Activated T-helper 1 cell treated with anti-CD3 and anti-CD28 coated beads, Interleukin-2, amount 50 U/mL, for 16 hours (primary cell): ENCODE measurements at places on chromosomes 2 and 18.
A peak's percentile ranks its signal among the peaks of the same experiment; 100 is the strongest.

GRCh38 chr2:22934747-22935146 lies 450.2 kb upstream of the KLHL29 start:
- no peak for DNase-seq

- no peak for DNase-seq
Observed at GRCh38 chr2:67585400-67585799, 188.3 kb downstream of the ETAA1 start.

DNA sequence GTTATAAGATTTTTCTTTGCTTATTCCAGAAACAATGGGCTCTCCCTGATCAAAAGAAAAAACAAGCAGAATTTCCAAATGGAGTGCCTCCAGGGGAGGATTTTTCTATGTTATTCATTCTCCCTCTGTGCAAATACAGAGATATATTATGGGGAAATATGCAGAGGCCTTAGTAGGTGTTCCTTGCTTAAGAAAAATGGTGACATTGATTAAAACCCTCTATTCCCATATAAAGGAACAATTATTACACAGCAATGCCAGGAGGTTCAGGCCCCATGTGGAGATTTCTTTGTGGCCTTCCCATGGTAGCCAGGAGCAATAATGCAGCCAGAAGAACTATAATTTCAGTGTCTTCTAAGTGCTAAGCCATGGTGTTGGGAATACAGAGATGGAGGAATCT lies 255.9 kb upstream of the CXCR4 start:
- DNase-seq, result no peak

GRCh38 chr2:186544255-186544675 lies 45.6 kb upstream of the ITGAV start:
- no peak for DNase-seq

DNA sequence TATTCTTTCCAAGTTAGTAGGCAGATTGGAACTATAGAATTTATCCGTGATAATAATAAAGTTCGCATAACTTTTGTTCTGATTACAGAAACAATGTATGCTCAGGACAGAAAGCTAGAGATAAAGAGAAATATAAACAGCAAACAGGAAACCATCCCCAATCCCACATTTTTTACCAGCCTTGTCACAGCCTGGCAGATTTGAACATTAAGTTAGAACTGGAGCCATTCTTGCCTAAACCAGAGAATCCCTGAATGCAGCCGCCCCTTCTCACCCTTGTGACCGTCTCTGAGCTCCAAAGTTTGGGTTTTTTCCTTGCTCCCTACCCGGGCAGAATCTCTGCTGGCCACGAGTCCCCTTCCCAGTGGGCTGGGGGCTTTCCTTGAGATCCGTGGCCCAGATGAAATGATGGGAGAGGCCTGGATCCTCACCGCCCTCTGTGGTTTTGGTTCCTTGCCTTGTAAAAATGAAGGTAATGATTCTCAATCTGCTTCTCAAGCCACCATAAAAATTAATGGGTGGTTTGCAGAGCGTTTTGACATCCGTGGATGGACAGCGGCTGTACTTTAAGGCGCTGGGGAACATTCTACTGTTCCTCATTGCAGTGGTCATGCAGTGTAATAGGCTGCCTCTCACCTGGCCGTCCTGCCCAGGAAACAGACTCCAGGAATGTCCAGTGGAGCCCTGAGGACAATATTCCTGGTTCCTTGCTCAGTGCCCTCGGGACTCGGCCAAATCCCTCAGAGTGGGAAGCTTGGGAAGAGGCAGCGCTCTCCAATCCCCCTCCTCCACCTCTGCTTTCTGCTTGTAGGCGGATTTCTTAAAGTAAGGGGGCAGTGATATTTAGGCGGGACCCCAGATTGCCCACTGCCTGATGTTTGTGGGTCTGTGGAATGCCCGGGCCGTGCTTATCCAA lies 1.6 kb downstream of the SH3BP4 start:
- DNase-seq, result no peak

- DNase-seq, result no peak
Observed at GRCh38 chr2:10234409-10235094, 68.2 kb upstream of the HPCAL1 start.

GRCh38 chr18:13051159-13051558 lies 60.0 kb downstream of the CEP192 start:
- no peak for DNase-seq

DNA sequence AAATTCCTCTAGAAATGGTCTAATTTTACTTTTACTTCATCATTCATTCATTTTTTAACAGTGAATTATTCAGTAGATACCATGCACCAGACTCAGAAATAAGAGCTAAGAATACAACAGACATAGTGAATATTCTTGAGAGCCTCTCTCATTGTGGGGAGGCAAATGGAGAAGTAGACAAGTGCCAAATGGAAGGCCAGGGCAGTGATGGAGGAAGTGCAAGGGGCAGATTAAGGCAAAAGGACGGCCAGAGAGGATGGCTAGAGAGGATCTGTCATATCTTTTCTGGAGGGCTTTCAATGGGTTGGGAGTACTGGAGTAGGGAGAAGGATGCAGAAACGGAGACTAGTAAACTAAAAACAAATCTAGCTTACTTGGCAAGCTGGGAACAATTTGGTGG lies 19.0 kb upstream of the RMDN2 start:
- DNase-seq, result no peak

DNA sequence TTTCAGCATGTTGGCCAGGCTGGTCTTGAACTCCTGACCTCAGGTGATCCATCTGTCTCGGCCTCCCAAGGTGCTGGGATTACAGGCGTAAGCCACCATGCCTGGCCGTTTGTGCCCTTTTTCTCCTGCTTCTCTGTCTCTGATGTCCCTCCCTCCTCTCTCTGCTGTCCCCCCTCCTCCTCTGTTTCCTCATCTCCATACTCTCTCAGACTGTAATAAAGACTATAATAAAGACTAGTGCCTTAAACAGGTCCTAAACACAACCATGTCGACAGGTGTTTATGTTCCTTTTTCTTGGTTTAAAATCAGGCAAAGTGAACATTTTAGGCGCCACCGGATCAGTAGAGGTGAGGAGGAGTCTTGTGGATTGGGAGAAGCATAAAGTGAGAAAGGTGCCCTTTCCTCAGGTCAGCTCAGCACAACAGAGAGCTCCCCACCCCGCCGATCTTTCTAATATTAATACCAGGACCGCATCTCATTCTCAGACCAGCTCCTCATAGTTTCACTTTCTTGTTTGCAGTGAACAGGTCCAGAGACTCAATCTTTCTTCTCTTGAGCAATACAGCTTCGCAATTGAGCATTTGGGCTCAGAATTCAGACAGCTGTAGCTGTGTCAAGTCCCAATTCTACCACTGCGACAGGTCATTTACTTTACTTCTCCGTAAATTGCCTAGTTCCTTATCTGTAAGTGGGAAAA lies 23.7 kb downstream of the TIMM21 start:
- DNase-seq, result no peak

DNA sequence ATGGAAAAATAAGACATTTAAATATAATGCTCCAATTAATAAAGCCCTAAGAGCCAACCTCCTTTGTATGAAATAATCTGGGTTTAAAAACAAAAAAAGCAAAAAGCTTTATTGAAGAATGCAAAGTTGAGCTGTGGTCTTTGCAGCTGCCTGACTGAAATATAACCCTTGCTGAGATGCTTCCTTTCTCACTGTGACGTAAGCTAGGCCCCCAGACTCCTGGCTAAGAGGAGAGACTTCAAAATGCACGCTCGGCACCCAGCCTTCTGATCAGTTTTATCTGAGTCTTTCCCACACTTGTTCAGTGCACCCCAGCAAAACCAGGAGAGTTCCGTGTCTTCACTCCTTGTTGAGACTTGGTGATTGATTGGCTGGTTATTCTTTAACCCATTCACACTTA lies 115.3 kb downstream of the BCL11A start:
- DNase-seq, result no peak

DNA sequence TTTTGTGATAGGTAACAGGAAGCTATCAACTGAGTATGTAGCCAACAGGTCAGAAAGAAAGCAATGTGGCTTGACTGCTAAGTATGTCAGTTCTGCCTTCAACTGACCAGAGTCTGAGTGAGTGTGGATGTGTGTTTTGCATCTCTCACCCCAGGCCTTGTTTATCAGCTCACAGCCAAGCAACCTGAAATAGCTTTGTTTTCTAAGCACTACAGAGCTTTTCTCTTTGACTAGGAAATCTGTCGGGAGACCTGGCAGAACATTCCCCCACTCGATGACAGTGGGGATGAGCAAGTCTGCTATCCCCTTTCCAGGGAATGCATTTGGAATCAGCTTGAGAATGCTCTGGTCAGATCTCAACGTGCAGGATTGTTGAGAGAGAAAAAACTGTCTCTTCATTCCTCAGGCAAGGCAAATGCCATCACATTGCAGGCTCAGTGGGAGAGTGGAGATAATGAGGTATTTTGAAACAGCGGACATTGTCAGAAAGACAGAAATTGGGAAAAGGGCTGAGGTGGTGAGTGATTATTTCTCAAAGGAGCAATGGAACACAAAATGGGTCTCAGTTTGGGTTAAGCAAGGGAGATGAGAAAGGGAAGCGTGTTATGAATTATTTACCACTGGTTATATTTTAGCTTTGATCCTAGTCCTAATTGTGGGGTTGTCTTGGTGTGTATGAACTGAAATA lies 233.8 kb upstream of the PIK3C3 start:
- DNase-seq, result no peak

DNA sequence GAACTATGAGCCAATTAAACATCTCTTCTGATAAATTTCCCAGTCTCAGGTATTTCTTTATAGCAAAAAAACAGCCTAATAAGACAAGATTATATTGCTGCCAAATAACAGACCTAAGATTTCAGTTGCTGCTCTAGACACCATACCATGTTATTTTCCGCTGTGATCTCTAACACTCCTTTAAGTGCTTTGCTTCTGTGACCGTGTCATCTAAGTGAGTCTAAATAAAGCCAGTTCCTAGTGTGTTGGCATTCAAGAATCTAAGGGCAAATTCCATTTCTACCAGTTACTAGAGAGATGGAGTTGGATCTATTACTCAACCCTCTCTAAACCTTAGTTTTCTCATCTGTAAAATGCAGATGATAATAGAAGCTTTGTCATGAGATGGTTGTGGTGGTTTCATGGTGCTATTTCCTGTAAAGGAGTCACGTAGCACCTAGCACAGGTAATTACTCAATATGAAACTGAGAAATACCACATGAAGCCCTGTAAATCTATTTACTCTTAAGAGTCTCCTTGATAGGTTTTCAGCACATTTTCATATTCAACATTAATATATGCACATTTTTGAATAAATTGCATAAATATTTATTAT lies 40.5 kb downstream of the SPHKAP start:
- no peak for DNase-seq

GRCh38 chr2:40028792-40029488 lies 249.9 kb upstream of the THUMPD2 start:
- no peak for DNase-seq

- DNase-seq, result no peak
Observed at GRCh38 chr18:11566236-11566965, 43.0 kb upstream of the SLC35G4 start.

DNA sequence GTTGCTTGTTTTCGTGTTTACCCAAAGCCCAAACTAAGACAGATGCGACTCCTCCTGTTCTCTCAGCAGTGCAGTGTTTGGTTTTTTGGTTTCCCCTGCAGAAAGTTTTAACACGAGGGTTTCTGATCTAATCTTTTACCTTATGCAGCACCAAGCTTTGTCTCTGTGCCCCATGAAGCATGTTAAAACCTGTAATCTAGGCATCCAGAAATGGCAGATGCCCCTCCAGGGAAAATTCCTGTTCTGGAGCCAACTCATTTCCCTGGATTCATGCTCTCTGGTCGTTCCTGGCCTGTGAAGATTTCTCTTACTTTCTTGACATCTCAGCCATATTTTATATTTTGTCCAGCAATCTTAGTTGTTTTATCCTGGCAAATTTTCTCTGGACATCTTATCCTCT lies 91.5 kb downstream of the LTBP1 start:
- DNase-seq, result no peak

DNA sequence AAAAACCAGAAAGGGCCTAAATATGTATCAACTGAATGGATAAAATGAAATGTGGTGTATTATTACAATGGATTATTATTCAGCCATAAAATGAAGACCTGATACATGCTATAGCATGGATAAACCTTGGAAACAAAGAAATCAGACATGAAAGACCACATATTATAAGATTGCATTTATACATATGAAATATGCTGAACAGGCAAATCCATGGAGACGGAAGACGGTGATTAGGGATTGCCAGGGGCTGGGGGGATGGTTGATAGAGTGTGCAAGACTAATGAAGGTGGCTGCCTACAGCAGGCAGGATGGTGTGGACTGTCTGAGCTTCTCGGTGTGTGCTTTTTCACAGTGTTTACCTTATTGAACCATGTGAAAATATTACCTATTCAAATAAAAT lies 11.4 kb upstream of the AFG3L2 start:
- DNase-seq, result no peak

- no peak for DNase-seq
Observed at GRCh38 chr2:85963068-85963467, 74.3 kb upstream of the ST3GAL5 start.

GRCh38 chr2:98761267-98761781 lies 30.4 kb upstream of the MGAT4A start:
- peak; percentile 44 for DNase-seq

DNA sequence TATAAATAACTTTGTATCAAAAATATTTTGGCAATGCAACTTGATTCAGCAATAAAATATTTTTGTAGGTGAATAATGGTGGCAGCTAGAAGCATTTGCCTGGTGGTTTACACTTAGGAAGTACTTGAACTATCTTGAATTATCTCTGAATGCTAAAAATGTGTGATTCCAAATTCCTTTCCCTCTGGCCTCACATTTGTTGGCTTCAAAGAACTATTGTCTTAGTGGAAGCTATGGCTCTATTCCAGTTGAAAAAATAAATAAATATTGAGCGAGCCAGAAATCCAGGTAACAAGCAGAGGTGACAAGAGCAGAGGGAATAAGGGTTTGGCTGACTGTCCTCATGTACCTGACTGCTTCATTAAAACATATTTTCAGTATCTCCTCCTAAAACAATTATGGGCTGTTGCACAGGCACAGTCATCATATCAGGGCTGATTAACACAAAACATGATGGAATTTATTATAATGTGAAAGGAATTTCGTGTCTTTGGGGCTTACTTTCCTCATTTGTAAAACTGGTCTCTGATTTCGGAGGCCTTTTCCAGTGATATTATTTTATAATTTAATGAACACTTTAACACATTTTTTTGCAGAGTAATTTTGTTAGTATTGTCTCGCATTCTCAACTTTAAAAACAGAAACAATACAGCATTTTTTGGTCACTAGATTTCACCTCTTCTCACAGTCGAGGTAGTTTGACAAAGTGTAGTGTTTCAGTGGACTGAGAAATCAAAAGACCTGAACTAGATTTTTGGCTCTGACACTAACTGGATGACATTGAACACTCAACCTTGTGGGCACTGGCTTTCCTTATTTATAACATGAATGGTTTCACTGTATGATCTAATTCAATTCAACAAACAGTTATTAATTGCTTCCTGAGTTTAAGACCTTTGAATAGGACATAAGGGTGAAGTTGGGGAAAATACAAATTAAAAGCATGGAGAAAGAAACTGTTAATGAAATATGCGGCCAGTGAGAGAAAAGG lies 7.8 kb upstream of the CAVIN2 start:
- DNase-seq, result no peak

DNA sequence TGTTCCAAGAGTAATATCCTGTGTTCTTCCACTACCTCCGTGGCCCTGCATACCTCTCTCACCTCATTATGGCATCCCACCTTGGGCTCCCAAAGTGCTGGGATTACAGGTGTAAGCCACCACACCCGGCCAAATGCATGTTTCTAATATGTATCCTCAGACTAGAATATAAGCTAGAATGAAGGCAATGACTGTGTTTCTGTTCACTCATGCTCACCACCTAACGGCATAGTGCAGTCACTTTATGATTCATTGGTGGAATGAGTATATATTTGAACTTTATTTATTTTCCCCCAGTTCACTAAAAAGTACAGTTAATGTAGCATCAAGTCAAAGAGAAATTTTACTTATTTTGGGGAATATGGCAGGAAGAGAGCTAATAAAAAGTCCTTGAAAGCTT lies 11.3 kb downstream of the PIGN start:
- no peak for DNase-seq
